ENCODE measurements at places on chromosomes 1 and 21.

DNA sequence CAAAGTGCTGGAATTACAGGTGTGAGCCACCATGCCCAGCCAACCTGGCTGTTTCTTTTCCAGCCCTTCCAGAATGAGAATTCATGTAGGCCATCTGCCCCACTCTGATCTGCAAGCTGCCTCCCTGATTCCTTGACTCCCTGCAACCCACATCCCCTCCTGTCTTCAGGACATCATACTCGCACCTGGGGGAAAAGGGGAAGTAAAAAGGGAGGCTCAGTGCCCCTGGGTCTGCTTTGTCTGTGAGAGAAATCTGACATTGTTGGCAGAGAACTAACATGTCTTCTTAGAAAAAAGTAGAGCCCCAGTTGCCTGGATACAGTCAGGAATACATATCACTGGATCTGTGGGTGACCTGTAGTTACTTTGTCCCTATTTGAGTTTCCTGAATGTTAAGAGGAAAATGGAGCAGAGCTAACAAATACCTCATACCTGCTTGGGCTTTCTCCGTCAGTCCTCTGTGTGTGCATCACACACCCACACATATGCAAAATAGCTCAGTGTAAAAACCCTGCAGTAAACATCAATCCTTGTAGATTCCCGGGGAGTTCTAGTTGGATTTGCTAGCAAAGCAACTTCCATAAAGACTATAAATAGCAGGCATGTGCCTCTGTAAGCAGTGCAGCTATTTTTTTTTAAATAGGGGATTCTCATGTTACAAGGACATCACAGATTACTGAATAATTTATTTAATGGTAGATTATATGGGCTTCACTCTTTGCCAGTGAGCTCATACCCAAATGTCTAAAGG lies 62.9 kb downstream of the TEX35 start:
- DNase-seq: peak; percentile 4

DNA sequence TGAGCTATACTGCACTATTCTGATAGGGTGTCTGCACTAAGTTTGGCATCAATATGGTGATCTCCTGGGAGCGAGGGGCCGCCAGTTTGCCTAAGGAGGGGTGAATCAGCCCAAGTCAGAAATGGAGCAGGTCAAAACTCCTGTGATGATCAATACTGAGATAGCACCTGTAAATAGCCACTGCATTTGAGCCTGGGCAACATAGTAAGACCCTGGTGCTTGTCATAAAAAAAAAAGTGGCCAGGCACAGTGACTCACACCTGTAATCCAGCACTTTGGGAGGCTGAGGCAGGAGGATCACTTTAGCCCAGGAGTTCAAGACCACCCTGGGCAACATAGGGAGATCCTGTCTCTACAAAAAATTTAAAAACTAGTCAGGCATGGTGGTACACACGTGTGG lies 11.6 kb upstream of the ZDHHC18 start:
- no peak for DNase-seq

DNA sequence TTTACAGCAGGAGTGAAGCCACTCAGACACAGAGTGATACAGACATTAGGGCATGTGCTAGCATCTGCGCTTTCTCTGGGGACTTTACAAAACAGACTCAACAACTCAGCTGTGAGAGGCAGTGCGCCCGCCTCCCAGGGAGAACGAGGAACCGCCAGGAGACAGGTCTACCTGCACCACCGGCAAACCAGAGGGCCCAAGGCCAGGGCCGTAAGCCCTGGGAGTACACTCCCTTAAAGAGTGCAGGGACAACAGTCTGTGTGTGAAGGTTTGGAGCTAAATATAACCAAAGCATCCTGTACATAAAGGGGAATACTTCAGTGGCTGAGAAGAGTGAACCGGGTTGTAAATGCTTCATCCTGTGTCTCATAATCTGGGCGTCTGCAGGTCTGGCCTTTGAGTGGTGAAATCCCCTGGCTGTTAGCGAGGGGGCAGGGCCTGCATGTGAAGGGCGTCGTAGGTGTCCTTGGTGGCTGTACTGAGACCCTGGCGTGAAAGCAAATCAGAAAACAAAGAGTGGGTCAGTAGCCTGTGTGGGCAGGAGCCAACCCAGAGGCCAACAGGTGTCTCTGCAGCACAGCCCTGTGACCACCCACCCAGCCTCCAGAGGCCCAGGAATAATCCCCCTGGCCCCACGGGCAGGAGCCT lies 86.9 kb downstream of the CD247 start:
- no peak for DNase-seq

GRCh38 chr1:6603238-6603914 lies 707 bp upstream of the KLHL21 start:
- DNase-seq: peak; percentile 71

DNA sequence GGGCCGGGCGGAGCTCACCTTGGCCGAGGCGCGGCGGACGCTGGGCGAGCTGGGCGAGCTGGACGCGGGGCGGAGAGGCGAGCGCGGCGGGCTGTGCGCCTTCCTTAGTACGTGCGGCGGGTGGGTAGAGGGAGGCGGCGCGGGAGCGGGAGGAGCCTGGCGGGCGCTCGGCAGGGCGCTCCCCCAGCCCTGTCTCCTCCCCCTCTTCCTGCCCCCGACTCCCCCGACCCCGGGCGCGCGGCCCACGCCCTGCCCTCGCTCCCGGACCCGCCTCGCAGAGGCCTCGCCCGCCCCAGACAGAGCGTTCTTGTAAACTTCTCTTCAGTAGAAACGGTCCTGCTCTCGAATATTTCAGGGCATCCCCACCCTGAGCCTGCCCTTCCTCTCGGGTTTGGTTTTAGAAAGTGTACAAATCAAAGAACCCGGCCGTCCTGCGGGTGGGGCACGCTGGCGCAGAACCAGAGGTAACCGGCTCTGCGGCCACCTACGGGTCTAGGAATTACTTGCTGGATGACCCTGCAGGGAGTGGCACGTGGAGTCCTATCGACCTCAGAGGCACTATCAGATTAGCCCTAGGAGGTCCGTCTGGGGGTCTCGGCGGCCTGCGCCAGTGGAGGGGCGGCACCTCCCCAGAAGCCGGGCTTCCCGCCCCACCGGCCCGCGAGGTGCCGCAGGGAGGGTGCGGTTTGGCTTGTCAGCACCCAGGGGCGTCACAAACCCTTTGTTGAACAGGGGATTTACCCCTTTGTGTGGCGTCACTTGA lies at the start of gene S100A10:
Gene S100A10, minus strand, starts transcription at position 126 of the 763 bp plus-strand sequence. CDS start 7,629 bp downstream, outside the sequence.
- peak; percentile 39 for DNase-seq

DNA sequence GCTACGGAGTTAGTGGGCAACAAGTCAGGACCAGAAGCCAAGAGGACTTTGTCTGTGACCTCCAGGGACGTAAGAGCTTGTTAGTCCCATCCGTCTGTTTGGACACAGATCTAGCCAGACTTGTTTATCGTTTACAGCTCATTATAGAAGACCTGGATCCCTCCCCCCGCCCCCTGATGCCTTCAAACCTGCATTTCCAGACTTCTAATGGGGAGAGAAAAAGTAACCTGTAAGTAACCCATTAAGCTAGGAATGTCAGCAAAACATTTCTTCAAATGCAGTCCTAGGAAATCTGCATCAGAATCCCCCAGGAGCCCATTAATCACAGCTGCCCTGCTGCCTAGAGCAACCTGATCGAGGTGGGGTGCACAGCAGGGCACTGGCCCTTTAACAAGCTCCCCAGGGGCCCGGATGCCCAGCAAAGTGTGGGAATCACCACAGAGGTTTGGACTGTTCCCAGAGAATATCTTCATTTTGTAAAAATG lies 1.4 kb upstream of the MAD2L2 start:
- no peak for DNase-seq

GRCh38 chr1:221458447-221459156 lies 283.3 kb downstream of the DUSP10 start:
- peak; percentile 86 for DNase-seq

GRCh38 chr1:168980656-168981055 lies 125.8 kb upstream of the ATP1B1 start:
- DNase-seq: no peak

GRCh38 chr1:17587693-17588047 lies 48.2 kb downstream of the ARHGEF10L start:
- peak; percentile 72 for DNase-seq

DNA sequence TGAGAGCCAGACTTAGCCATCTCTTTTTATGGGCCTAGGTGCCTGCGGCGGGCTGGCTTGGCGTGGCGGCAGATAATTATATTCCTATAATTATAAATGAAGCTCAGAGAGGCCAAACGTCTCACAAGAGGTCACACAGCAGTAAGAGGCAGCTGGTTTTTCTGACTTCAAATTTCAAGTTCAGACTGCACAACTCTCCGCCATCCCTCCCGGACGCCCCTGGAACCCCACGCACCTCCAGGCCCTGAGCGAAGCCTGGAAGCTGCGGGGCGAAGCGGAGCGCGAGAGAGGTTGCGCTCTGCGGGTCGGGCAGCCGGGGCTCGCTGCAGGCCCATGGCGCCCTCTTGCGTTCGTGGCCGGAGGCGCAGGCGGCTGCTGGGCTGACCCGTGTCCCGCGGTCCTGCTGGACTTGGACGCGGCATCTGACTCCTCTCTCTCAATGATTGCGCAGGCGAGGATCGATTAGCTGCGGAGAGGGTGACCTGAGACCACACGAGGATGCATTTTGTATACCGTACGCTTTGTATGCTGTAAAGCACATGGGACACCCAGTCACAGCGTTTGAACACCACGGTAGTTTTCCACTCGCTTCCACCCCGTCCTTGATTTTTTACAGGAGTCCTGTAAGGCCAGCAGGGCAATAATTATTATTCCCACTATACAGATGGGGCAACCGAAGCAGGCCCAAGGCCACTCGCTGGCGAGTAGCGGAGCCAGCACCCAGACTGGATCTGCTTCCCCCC lies 272.7 kb downstream of the FOXD2 start:
- peak; percentile 31 for DNase-seq

GRCh38 chr1:88735382-88735781 lies 51.3 kb downstream of the PKN2 start:
- DNase-seq: no peak

DNA sequence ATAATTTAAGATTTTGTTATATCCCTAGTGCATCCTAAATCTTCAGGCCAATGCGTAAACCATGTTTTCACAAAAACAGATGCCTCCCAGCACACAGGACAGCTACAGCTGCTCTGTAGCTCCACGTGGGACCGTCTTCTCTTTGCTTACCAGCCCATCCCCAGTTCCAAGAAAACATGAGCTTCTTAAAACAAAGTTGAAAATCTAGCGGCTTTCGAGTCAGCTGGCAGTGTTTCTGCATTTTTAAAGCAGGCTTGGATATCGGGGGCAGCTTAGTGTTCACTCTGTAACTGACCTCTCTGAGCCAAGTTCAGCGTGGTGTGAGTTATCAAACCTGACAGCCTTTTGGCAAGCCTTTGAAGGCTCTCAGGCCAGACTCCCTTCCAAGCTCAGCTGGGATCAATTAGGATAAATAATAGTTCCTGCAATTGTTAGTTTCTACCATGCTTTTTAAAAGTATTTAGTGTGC lies 881.5 kb downstream of the LTN1 start:
- DNase-seq: peak; percentile 48

DNA sequence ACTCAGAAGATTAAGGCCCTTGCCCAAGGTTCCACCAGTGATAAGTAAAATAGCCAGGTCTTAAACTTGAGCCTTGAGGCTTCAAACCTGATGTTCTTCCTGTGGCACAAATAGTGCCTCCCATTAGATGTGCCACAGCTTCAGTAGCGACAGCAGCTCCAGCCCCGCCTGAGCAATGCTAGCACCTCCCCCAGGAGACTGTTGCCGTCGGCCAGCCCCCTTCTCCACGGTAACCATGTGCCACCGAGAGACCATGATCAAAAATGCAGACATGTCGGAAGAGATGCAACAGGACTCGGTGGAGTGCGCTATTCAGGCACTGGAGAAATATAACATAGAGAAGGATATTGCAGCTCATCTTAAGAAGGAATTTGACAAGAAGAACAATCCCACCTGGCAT lies 32.2 kb downstream of the KLHDC7A start:
- no peak for DNase-seq

- peak; percentile 91 for DNase-seq
Measured at GRCh38 chr1:63731117-63732043, 42.4 kb upstream of the ROR1 start.

DNA sequence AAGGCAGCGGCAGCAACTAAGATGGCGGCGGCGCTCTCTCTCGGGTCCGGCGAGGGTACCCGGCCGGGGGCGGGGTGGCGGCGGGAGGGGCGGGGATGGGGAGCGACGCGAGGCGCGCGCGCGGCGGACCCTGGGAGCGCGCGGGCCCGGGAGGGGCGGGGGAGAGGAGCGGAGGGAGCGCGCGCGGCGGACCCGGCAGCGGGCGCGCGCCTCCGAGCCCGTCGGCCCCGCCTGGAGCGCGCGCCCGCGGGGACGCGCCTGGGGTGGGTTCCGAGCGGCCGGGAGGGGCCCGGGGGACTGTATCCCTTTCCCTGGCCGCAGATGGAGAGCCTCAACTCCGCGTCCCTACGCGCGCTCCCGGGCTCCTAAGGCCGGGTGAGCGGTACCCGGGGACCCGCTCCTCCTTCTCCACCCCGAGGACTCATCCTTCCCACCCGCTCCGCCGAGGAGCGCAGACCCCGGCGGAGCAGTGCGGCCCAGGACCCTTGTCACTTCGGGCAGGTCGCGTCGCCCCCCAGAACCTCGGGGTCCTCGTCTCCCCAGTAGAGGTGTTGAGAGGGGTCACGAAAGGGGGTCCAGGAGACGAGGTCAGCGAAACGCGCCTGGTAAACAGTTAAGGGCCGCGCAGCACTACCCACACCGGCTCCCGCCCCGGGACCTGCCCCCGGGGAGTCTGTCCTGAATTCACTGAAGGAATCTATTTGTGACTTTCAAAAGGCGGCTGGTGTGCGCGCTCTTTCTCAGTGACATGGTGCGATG lies at the start of gene CLSTN1:
Gene CLSTN1, minus strand, starts transcription at position 23 of the 759 bp plus-strand sequence. CDS start 232 bp downstream, outside the sequence.
- DNase-seq: peak; percentile 70

DNA sequence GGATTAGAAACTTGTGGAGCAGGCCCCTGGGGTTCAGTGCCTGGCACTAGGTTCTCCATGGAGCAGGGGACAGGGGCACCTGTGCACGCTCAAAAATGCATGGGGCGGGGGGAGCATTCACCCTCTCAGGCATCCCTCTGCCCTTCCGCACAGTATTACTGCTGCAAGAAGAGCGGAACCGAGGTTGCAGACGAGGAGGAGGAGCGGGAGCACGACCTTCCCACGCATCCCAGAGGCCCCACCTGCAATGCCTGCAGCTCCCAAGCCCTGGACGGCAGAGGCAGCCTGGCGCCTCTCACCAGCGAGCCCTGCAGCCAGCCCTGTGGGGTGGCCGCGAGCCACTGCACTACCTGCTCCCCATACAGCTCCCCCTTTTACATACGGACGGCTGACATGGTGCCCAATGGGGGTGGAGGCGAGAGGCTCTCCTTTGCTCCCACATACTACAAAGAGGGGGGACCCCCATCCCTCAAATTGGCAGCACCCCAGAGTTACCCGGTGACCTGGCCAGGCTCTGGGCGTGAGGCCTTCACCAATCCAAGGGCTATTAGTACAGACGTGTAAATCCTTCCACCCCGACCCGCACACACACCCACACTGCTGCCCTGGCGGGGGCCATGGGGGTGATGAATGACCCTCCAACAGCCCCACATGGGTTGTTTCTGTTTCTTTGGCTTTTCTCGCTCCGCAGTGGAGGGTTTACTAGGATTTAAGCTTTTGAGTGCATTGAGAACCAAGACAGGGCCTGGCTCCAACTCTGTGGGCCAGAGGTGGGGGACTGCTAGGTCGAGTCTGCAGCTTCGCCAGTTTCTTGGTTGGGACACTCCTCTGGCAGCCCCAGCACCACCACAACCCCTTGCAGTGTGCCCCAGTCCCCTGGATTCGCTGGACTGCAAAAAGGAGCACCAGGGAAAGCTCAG lies 63.7 kb downstream of the TOR1AIP2 start:
- DNase-seq: no peak

Measured in HFFc6 (cell line).